Kidney capillary endothelial cell (primary cell): ENCODE measurements at places on chromosomes 2 and 18.
A peak's percentile ranks its signal among the peaks of the same experiment; 100 is the strongest.

- peak; percentile 38 for DNase-seq
Measured at GRCh38 chr2:29841386-29842004, 79.9 kb downstream of the ALK start.

DNA sequence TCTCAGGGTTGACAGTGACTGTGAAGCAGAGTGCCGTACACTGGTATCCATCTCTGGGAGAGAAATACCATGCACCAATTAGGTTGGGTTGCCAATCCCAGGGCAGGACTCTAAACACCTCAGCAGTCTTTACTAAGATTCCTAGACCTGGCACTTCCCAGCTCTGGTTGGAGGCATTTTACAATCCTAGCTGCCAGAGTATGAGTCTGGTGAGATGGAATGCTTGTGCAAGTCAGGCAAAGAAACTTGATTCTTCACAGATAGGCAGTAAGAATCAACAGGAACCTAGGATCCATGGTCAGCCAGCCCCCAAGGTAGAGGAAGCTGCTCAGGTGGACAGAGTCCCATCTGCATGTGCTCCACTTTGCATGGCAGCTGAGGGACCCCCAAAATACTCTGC is 6.0 kb upstream of the UGT1A5 start:
- no peak for DNase-seq

DNA sequence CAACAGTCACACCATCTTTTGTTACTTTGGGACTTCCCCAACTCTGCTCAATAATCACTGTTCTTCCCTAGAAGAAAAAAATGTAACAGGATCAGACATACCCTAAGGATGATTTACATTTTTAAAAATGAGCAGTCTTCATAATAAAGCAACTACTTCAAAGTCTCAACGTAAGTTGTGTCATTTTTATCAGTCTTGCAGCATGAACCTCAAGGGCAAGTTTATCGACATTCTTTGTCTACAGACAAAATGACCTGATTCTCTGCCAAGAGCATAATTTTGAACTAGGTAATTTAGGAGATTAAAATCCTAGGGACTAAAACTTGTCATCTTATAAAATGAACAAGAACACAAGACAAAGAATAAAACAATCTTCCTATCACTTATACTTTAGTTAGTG is 2.3 kb downstream of the HSPD1 start:
- DNase-seq: no peak

DNA sequence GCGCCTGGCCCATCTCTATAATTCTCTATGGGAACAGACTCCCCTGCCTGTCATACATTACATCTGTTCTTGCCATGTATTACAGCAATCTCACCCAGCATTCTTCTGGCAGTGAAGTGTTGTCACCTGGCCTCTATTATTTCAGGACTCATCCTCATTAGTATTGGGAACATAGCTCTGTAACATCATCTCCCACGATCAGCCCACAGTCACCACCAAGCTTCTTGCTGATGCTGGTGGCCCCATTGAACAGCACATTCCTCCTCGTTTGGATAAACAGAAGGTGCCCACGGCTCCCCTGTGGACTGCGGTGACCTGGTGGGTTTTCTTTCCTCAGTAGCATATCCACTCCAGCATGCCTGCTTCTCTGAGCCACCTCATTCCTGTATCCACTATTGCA is 21.5 kb downstream of the CHCHD5 start:
- DNase-seq: no peak

- no peak for DNase-seq
Measured at GRCh38 chr2:233153146-233153798, 93.1 kb downstream of the INPP5D start.

- DNase-seq: peak; percentile 5
Measured at GRCh38 chr2:6372317-6372901, 493.3 kb downstream of the CMPK2 start.

DNA sequence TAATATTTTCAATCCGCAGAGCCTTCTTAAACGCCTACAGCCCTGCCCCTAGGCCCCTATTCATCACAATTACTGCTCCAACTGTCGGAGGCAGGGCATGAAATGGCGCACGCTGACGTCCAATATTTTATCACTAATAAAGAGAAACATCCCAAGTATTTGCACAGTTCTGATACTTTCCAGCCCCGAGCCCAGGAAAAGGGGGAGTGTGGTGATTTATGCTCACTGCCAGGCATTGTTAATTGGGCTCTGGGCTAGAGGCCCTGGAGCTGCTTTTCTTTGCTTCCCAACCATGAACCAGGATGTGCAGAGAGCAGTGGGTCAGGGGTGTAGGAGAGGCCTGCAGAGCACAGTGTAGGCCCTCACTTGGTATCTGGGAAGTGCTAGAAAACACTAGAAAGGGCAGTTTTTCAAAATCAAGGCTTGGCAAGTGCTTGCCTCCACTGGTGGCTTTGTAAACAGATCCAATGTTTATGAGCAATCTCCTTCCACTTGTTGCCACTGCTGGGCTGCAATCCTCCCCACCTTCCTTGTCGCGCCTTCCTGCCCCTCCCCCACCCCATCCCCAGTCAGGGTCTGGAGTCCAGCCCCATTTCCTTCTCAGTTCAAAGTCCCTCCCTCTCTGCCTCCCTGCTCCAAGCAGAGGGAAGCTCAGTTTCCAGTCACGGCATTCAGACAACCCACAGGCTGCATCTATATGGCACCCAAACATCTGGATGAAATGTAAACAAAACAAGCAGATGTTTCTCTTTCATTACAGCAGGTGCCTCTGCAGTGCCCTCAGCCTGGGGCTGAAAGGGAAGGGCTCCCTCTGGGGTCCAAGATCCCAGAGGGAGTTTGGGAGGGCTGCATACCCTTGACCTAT is 83.9 kb upstream of the PKDCC start:
- no peak for DNase-seq

GRCh38 chr2:175414882-175415487 is 233.5 kb upstream of the ATP5MC3 start:
- DNase-seq: peak; percentile 44

- DNase-seq: no peak
Measured at GRCh38 chr2:172283476-172283875, 143.9 kb upstream of the ITGA6 start.

- DNase-seq: no peak
Measured at GRCh38 chr2:237345411-237345810, 68.6 kb downstream of the COL6A3 start.

DNA sequence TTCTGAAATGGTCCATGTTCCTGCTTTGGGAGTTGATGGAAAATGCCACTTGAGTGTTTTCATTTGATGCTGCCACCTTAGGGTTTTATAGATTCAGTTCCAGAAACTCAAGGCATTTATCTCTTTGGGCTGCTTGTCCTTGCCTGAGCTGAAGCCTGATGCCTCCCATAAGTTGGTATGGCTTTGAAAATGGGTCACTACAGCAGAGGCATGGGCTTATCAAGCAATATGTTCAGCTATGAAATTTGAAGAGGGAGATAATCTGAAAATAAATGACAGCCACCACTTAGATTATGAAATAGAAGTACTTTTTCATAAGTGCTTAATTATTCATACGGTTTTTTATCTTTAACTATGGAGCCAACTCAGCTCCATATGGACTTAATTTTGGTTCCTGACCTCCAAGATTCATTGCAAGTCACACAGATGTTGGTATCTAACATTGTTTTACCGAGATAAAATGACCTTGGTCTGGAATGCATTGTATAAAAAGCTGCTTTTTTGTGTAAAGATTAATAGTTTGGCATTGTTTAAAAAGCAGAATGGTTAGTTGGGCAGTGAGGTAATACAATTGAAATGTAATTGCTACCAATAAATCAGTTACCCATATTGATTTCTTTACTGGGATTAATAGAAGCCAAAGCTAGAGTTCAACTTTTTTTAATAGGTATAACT is 4.5 kb downstream of the SLC14A1 start:
- no peak for DNase-seq

GRCh38 chr2:123453046-123453700 is 571.9 kb upstream of the CNTNAP5 start:
- no peak for DNase-seq

DNA sequence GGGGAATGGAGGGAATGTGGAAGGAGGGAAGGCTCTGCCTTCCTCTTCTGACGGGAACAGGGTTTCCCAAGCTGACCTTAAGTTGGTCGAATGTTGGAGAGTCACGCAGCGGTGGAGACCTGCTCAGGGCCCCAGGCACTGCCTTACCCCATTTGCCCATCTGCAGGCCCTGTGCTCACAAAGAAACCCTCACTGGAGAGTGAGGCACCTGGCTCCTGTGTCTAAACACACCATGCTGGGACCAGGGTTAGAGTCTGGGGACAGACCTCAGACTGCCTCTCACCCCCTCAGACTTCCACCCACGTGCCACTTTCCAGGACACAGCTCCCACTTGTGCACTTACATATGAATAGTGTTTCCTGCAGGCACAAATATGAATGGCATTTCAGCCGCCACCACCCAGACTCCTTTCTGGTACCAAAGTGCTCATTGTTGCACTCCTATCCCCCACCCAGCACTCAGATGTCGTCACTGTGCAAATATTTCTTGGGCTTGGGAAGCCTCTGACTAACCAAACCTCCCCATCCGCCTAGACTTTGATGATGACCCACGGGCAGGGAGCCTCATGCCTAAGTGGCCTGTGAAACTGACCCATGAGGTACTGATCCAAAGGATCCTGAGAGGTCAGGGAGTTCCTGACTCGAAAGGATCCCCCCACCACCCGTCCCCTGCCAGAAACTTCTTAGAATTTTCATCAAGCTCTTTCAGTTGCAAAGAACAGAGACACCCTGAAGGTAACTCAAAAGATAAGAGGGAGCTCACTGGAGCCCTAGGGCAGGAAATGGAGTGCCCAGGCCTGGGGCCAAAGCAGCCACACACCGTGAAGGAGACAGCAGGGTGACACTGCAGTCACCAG is 78.3 kb downstream of the STPG4 start:
- DNase-seq: peak; percentile 89

GRCh38 chr2:162261032-162261945 is 18.0 kb upstream of the FAP start:
- DNase-seq: peak; percentile 62

- no peak for DNase-seq
Measured at GRCh38 chr2:152584301-152584700, 133.0 kb downstream of the PRPF40A start.
